Stimulated activated CD8-positive, alpha-beta memory T cell treated with anti-CD3 and anti-CD28 coated beads, Interleukin-4, amount 100 ng/mL, for 24 hours (primary cell): ENCODE measurements at places on chromosomes 11 and 22.

GRCh38 chr11:76077575-76078150 is 128.6 kb downstream of the WNT11 start:
- DNase-seq: no peak

DNA sequence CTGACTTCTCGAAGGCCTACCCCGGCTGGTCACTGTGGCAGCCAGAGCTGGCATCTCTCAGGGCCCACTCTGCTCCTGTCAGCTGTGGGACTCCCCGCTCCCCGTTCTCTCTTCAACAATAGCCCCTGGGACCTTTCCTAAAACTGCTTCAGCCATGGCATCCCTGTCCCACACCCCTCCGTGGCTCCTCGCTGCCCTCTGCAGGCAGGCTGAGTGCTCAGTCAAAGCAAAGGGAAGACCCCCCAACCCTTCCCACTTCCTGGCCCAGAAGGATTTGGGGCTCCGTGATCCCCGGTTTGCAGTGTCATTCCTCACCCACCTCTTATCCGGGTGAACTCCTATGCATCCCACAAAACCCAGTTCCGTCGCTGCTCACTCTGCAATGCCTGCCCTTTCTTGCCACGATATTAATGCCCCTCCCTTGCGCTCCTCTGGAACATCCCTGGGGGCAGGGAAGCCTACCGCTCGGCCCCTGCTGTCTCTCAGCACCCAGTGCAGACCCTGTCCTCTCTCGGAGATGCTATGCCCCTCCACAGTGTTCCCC is 1.6 kb upstream of the TH start:
- no peak for DNase-seq

GRCh38 chr11:19939415-19939929 is 220.8 kb downstream of the DBX1 start:
- no peak for DNase-seq

GRCh38 chr22:19048531-19048930 is 73.7 kb downstream of the DGCR2 start:
- DNase-seq: no peak

GRCh38 chr11:8293171-8293570 is 29.5 kb upstream of the LMO1 start:
- DNase-seq: no peak
